ENCODE measurements at places on chromosomes 11 and 22. TPM values are rescaled to one million over a fixed set of nuclear protein-coding genes. Genes with fewer than 3 reads are reported as not detected.

MRGPRF gene
- total RNA-seq, result not detected

ANO3 gene
- not detected for total RNA-seq

INS gene
- not detected for total RNA-seq

DNA sequence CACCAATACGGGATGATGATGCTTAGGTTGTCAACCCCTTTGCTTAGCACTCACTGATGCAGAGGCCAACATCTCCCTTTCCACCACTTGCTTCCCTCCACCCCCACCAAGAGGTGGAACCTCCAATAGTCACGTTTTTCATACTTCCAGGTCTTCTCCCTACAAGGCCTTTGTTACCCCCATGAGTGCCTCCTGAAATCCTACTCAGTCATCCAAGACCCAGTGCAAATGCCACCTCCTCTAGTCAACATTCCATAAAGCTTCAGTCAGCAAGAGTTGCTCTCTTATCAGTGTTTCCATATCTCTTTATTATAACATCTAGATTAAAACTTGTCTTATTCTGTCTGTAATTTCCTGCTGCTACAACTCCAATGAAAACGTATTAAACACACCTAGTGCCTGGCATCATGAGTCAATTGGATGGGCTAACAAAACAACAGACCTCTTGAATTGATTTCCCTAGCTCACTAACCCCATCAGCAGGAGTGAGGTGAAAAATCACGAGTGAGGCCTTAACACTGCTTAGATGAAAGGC is 370.7 kb upstream of the CCDC90B start:
- no peak for DNase-seq

- no peak for DNase-seq
These were observed 3.7 kb downstream of the SMIM35 start for GRCh38 chr11:118082880-118083552.

MRGPRX3 gene
- not detected for total RNA-seq

Measured in activated CD4-positive, alpha-beta T cell treated with anti-CD3 and anti-CD28 coated beads for 36 hours (primary cell).